ENCODE measurements at places on chromosomes 5 and 9.

- no peak for DNase-seq
These were observed 19.7 kb downstream of the CPEB4 start for GRCh38 chr5:173907686-173908371.

DNA sequence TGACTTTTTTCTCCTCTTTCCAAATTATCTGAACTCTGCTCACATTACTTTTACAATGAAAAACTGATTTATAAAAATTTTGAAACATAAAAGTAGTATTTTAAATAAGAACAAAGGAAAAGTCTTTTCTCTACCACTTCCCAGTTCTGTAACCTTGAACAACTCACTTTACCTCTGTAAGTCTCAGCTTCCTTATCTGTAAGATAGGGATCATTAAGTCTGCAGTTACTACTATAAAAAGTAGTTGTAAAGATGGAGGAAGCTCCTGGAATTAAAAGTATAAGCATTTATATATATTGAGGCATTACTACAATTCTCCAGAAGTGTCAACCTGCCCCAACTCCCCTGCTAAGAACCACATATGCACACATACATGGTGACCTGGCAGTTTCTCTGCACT is 88.0 kb downstream of the TTC39B start:
- DNase-seq = no peak

DNA sequence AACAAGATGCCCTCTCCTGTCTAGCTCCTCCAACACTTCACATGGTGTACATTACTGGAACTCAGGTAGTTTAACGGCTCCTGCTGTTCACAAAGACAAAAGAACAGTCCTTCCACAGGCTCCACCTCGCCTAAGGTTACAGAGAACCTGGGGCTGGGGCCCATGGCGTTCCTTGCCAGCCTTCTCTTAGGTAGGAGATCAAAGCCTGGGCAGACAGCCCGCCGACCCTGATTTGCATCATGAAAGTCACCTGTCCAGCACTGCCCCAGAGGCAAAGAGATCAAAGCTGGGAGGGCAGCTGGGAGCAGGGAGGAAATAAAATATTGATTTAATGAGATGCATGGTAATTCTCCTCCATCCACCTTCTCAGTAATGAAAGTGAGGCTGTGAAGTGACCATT is 115.0 kb upstream of the SLIT3 start:
- no peak for DNase-seq

DNA sequence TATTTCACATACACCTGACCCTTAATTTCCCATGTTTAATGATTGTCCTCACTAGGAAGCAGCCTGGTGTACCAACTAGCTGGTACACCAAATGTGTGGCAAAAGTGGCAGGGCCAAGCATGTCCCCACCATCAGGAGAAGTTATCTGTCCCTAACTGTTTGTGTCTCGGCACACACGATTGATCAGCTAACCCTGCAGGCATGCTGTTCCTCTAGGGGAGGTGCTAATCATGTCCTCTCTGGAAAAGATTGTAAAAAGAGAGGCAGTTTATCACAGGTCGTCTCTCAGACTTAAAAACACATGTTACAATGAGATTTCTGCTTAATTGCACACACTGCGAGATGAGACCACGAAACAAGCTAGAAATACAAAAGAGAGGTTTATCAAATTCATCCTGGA is 342.7 kb downstream of the DIRAS2 start:
- no peak for DNase-seq

GRCh38 chr9:99118782-99119466 is 14.0 kb downstream of the TGFBR1 start:
- no peak for DNase-seq

- DNase-seq = no peak
These were observed 216.9 kb downstream of the TTLL11 start for GRCh38 chr9:121876255-121876654.

GRCh38 chr5:112880219-112880964 is 19.3 kb downstream of the SRP19 start:
- DNase-seq = no peak

DNA sequence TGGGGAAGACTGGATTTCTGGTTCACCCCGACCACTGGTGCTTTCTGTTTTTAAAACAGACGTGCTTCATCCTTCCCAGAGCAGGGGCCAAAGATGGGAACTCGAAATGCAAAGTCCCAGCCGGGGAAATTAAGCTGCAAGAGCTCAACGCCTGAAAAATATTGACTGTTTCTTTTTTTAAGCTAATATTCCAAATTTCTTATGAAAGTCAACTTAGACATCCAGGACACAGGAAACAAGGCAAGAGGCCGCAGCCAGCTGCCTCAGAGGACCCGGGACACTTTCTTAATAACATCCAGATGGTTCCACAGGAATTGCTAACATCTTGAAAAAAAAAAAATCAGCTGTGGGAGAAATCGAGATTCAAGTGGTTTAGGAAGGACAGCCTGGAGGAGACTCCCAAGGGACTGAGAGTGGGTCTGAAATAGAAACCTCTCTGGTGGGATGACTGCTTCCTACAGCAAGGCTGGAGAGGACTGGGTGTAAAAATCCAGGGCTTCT is 144.9 kb downstream of the FGF1 start:
- DNase-seq = no peak

- DNase-seq = no peak
These were observed 44.3 kb downstream of the UBE2QL1 start for GRCh38 chr5:6492934-6493333.

- DNase-seq = no peak
These were observed 398.4 kb upstream of the IRX2 start for GRCh38 chr5:3149899-3150298.

DNA sequence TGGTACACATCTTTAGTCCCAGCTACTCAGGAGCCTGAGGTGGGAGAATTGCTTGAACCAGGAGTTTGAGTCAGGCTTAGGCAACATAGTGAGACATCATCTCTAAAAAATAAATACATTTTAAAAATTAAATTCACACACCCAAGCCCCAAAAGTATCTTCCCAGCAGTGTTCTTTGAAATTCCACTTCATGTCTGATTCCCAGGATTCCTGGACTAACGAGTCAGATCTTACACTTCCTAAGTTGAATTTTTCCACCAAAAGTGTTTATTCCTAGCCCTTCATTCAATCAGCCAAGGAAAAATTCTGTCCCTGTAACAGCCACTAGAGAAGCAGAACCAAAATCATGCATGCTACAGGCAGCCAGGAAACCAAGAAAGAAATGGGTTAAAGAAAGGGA is 970.9 kb downstream of the EFNA5 start:
- no peak for DNase-seq

DNA sequence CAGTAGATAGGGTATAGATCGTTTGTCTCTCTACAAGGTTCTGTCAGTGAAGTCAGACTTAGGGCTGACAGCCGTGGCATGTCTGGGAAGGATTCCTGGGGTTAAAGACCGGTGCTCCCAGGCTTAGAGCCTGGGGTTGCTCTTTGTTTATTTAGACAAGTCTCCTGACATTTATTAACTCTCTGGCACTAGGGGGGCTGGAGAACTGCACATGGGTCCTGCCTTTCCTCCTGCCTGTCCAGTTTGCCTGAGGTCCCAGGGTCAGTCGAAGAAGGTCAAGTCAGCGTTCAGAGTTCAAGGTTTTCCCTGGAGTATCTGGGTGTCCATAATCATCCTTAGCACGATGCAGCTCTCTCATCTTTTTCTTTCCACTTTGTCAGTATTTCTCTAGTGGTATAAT is 5.6 kb downstream of the EGFLAM start:
- DNase-seq = no peak

Measured in A549 (cell line).